ENCODE measurements at places on chromosomes 7 and 10.

- no peak for DNase-seq
These were observed 13.7 kb upstream of the CD36 start for GRCh38 chr7:80624763-80625162.

- DNase-seq: no peak
These were observed 145.2 kb upstream of the KLF14 start for GRCh38 chr7:130879191-130879590.

DNA sequence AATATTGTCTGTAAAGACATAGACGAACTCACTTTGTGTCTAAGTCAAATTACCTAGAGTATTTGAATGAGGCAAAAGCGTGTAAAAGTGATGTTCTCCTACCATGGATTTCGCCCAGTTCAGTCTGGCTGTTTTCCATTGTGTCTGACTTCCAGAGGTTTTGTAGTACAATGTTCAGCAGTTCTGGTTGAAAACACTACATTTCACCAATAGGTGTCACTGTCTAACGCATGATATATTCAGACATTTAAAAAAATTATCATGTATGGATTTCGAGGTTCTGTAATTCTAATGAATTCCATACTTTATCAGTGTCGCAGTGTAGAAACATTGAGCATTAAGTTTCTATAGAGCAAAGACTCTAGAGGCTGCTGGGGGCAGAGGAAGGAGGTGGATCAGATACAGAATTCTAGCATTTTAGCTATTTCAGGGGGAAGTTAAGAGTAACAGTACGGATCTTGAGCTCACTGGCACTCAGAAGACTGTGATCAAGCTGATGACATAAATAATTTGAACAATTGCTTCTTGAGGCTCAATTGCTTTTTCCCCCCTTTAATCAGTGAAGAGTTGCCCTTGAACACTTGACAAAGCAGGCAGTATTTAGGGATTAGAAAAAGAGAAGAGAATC, 196.9 kb upstream of the RHOBTB1 start:
- DNase-seq: no peak

- no peak for DNase-seq
These were observed 6.1 kb upstream of the DDX50 start for GRCh38 chr10:68895041-68895440.

DNA sequence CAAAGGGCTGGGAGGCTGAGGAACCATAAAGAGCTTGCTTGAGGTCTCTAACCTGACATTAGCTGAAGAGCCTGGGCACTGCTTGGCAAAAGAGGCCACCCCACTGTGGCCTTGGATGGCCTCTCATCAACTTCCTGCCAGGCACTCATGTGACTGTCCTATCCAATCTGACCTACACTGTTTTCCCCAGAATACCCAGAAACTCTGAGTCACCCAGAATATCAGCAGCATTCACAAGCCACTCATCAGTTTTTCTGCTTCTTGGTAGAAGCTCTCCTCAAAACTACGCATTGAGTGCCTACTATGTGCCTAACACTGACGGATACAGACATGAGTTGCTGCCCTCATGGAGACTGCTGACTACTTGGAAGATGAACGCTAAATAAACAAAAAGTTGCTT, 4.1 kb upstream of the NT5C2 start:
- no peak for DNase-seq

DNA sequence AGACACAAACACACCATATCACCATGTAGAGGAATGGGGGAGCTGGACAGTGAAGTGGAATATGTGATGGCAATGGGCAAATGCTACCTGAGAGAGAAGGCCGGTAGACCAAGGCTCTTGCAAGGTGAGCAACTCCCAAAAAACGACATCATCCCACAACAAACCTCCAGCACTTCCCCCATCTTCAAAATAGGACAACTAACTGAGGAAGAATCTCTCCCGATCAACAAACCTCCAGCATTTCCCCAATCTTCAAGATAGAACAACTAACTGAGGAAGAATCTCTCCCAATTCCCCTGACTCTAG, 387.2 kb downstream of the PARD3 start:
- no peak for DNase-seq

- no peak for DNase-seq
These were observed 1.8 kb downstream of the TUBAL3 start for GRCh38 chr10:5402798-5403197.

DNA sequence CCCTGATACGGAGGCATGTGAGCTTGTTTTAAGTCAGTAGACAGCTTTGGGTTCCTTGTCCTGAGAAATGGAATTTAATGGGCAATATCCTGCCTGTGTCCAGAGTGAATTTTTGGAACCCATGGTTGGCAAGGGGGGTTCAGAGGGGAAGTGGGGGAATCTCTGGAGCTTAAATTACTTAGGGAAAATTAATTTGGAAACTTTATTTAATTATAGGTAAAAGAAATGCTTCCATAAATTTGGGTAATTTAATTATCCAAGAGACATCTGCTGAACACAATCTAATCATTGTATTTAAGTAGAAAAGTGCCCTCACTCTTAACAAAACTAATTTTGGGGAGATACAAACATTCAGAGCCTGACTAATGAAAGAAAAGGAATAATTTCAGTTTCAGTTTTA, 99.7 kb downstream of the PLXNA4 start:
- DNase-seq: no peak

Data from GM12892 (cell line).